ENCODE measurements at places on chromosomes 12 and 14.

- no peak for DNase-seq
These were observed 33.0 kb downstream of the IQSEC3 start for GRCh38 chr12:99605-100004.

DNA sequence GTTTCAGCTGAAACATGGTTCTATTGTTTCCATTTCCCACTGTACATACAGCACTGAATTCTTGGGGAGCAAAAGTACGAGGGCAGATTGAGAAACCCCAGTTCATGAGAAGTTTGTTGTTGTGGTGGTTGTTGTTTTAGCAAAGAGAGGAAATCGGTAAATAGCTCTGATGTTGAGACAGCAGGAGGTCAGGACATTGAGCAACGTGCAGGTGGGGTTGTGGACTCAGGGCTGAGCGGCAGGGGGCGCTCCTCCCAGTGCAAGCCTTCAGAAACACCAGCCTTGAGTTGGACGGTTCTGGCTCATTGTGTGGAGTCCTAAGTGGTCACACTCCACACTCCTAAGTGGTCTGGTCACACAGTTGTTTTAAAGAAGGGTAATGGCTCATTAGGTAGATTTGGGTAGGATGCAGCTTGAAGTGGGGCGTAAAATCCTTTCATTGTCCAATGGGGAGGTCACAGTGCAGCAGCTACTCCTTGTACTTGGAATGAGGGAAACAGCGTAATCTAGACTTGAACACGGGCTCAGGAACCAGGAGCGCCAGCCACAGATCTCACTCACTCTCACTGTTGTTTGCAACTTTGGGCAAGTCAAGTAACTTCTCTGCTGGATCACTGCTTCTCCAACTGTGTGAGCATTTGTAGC lies 14.5 kb upstream of the PWP1 start:
- DNase-seq, result no peak

DNA sequence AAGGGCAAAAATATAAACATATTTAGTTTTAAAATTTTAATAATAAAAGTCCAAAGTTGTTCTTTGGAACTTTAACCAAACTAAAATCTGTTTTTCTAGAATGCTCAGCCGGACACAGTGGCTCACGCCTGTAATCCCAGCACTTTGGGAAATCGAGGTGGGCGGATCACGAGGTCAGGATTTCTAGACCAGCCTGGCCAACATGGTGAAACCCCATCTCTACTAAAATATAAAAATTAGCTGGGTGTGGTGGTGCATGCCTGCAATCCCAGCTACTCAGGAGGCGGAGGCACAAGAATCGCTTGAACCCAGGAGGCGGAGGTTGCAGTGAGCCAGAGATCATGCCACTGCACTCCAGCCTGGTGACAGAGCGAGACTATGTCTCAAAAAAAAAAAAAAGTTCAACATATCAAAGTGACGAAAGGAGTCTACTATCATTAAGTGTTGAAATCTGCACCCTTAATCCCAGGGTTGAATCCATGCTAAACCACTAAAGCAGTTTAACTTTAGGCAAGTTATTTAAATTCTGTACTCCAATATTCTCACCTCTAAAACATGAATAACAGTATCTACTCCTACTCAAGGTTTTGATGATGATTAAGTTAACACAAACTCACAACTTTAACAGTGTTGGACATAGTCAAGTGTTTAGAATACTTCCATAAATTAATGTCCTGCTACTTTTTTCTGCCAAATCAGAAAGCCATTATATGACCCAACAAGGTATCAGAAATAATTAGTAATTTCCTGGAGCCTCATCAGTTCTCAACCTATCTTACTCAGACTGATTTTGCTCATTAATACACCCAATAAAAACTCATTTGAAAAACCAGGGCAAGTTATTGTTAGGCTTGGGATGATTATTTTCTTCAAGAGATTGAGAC lies 11.0 kb downstream of the HNRNPC start:
- DNase-seq, result no peak

DNA sequence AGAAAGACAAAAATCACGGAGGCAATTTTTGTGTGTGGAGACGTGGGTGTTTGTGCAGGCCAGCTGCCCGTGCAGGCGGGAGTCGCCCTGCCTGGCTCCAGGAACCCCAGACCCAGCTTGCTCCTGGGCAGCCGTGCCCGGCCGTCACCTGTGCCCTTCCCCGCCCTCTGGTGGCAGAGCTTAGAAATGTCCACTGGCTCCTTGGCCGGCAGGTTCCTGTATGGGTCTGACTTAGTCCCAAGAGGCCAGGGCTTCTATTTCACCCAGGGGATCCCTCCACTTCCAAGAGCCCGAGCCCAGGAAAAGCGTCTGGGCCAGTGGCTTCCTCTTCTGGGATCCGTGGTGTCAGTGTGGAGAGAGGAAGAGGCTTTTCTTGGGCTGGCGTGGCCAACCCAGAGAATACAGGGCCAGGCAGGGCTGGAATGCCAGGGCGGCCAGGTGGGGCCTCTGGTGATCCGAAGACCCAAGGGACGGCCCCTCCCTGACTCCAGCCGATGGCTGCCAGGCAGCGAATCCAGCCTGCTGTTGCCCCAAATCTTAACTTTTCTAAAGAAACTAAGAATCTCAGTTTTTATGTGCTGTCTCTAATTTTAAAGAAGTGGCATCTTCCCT lies 120.9 kb downstream of the TMEM132C start:
- DNase-seq, result peak; percentile 5

DNA sequence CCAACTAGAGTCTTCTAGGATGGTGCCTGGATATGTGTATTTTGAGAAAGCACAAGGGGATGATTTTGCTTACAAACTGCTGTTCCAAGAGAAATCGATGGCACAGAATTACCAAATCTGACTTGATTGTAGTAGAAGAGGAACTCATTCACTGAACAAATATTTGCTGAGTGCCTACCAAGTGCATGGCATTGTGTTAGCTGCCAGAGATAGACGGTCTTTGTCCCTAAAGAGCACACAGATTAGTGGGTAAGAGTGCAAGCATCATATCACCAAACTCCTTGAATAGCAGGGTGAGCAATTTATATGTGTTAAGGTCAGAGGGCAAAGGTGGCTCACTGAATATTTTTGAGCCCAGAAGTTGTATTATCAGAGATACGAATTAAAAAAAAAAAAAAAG lies 3.5 kb upstream of the FOXN3 start:
- no peak for DNase-seq

GRCh38 chr12:77082021-77082420 lies 16.7 kb upstream of the E2F7 start:
- no peak for DNase-seq

GRCh38 chr14:68492381-68493151 lies 300.3 kb downstream of the ZFP36L1 start:
- no peak for DNase-seq

DNA sequence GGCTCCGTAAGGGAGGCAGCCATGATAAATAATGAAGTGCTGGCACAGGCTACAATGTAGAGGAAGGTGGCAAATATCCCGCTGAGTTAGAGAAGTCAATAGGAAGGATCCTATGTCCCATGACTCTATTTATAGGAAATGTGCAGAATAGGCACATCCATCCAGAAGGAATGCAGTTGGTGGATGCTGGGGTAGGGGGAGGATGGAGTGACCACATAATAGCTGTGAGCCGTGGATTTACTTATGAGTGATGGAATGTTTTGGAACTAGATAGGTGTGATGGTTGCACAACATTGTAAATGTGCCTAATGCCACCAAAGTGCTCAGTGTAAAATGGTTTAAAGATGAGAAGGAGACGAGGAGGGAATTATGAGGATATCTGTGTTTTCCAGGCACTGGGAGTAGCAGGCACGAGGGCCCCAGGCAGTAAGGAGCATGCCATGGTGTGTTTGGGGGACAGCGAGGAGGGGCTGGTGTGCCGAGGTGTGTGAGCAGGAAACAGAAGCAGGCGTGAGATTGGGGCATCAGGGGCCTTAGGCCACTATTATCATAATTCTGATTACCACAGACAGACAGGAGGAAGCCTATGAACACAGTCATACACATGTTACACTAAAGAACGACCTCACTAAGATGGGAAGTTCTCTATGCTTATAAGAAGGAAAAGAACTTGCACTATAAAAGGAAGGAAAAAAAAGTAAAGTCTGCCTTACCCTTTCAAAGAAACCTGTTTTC lies 837.3 kb upstream of the TMEM132C start:
- no peak for DNase-seq

DNA sequence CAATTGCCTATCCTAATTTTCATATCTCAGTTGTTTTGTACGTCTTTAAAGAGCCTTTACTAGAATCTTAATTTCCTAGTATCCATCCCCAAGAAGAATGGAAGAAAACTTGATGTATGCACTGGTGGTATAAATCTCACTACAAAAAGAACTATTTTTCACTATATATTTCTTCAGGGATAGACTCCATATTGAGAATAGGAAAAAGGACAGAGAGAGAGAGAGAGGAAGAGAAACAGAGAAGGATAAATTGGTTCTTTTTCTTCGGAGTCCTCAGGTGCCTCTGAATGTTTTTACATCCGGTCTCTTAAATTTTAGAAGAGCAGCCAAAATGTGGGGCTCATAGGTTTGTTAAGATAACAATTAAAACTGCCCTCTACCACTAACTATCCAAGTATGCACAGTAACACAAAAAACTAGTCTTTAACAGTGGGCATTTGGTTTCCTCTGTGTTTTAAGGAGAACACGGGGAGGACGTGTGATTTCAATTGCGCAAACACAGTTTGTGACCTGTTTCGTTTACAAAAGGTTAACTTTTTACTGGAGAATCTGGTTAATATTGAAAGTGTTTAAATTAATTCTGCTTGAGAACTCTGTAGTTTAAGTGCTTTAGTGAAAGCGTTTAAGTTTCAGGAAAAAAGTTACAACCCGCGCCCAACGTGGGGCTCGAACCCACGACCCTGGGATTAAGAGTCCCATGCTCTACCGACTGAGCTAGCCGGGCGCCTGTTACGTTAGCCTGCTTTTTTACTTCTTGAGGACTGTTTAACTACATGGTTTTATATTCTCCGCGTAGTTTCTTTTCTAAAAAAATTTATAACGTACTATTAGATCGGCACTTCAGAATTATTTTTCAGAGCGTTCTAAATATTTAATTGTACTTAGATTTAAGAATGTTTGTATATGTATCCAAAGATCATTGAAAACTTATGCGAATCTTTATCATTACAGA lies 5.1 kb upstream of the PSMA3 start:
- DNase-seq, result peak; percentile 67

GRCh38 chr14:51616724-51617409 lies 34.8 kb upstream of the FRMD6 start:
- no peak for DNase-seq

- no peak for DNase-seq
These were observed 7.5 kb downstream of the PTPN6 start for GRCh38 chr12:6958609-6959057.
